Stimulated activated naive CD4-positive, alpha-beta T cell treated with Interleukin-2 at 50 U/mL for 16 hours (primary cell): ENCODE measurements at places on chromosomes 7 and 10.

DNA sequence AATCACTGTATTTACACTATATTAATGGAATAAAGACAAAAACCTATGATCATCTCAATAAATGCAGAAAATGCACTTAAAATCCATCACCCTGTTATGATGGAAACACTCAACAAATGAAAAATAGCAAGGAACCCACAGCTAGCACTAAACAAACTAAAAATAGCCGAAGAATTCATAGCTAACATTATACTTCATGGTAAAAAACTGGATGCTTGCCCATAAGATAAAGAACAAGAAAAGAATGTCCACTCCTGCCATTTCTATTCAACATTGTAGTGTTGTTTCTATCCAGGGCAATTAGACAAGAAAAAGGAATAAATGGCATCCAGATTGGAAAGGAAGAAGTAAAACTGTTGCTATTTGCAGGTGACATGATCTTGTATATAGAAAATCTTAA, 142.1 kb downstream of the STK31 start:
- DNase-seq: no peak

DNA sequence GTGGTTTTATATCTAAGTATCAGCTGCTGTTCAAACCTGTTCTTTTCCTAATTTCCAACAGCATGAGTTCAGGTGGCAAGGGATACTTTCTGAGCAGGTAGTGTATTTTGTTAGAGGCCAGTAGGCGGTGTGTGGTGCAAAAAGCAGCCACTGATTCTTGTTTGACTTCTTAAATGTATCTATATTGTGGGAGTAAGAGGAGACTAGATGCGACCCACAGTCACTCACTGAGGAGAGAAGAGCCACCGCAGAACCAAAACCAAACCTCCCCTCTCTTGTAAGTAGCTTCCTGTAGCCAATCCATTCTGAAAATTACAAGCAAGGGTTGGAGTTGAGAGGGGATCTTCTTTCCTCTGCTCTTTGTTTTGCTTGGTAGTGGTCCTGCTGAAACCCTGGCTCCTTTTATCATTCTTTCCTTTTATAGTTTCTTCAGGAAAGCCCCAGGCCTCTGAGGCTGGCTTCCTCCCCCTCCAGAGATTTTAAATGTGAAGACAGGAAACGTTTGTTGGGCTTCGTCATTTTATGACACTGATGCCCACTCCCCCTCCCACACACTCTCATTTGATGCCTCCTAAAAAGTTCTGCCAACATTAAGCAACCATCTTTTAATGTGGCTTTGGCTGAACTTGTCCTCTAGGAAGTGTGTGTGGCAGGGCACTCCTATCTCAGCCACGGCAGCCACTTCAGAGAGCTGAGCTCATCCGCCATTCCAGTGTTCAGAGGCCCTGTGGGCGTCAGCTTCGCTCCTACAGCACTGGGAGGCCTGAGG, 566.0 kb downstream of the SUGCT start:
- DNase-seq: no peak

- DNase-seq: no peak
Observed at GRCh38 chr10:114045136-114046086, 1.7 kb downstream of the ADRB1 start.

DNA sequence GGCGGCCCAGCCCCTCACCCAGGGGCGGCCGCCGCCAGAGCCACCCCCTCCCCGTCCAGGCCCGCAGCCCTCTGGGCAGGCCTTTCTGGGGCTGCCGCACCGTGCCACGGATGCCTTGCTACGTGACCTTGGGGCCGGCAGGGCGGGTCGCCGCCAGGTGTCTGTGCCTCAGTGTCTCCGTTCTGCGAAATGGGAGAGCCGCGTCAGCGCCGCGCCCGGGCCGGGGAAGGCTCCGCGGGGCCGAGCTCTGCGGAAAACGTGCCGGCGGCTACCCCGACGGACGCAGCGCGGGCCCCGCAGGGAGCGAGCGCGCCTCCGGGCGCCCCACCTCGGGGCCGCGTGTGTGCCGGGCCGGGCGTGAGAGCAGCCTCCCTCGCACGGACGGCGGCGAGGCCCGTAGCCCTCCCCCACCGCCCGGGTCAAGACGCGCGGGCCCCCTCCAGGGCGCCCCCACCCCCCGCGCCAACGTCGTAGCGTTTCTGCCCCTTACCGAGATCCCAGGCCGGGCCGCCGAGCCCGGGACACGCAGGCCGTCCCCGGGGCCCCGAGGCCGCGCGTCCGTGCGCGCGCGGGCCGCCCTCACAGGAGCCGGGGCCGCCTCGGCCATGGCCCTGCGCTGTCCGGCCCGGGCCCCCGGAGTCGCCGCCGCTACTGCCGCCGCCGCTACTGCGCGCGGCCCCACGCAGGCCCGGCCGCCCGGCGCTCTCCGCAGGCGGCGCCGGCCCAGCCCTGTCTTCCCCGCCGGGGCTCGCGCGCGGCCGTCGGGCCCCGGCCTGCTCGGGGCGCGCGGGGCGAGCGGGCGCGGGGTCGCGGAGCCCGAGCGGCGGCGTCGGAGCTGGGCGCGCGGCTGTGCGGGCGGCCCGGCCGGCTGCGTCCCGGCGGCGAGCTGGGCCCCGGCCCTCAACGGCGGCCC, 1.1 kb downstream of the ZNF777 start:
- DNase-seq: no peak

DNA sequence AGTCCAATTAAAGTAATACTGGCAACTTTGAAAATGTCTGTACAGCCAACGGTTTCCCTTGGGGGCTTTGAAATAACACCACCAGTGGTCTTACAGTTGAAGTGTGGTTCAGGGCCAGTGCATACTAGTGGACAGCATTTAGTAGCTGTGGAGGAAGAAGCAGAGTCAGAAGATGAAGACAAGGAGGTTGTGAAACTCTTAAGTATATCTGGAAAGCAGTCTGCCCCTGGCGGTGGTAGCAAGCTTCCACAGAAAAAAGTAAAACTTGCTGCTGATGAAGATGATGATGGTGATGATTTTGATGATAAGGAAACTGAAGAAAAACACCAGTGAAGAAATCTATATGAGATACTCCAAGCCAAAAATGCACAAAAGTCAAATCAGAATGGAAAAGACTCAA, 72.2 kb downstream of the ZNF783 start:
- DNase-seq: no peak

DNA sequence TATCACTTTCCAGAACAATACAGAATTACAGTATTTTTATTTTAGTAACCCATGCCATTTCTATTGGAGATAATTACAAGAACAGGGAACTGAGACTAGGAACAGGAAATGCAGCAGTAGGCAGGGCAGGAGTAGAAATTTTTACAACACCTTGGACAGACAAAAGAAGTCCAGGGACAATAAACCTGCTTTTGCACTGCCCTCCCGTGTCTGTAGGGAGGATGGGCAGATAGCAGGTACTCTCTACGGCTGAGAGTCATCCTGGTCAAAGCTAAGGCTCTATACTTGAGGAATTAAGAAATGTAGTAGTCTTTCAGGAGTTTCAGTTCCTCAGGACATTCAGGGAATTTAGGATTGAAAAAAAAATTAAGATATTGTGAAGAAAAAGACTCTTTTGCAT, 63.4 kb downstream of the VAX1 start:
- no peak for DNase-seq

GRCh38 chr10:101646364-101646763, 48.6 kb downstream of the FBXW4 start:
- DNase-seq: no peak

- no peak for DNase-seq
Observed at GRCh38 chr10:107546986-107547385, 382.5 kb upstream of the SORCS1 start.

- no peak for DNase-seq
Observed at GRCh38 chr10:132592790-132593383, 55.3 kb downstream of the INPP5A start.

- no peak for DNase-seq
Observed at GRCh38 chr10:78850644-78851435, 217.9 kb upstream of the ZMIZ1 start.

DNA sequence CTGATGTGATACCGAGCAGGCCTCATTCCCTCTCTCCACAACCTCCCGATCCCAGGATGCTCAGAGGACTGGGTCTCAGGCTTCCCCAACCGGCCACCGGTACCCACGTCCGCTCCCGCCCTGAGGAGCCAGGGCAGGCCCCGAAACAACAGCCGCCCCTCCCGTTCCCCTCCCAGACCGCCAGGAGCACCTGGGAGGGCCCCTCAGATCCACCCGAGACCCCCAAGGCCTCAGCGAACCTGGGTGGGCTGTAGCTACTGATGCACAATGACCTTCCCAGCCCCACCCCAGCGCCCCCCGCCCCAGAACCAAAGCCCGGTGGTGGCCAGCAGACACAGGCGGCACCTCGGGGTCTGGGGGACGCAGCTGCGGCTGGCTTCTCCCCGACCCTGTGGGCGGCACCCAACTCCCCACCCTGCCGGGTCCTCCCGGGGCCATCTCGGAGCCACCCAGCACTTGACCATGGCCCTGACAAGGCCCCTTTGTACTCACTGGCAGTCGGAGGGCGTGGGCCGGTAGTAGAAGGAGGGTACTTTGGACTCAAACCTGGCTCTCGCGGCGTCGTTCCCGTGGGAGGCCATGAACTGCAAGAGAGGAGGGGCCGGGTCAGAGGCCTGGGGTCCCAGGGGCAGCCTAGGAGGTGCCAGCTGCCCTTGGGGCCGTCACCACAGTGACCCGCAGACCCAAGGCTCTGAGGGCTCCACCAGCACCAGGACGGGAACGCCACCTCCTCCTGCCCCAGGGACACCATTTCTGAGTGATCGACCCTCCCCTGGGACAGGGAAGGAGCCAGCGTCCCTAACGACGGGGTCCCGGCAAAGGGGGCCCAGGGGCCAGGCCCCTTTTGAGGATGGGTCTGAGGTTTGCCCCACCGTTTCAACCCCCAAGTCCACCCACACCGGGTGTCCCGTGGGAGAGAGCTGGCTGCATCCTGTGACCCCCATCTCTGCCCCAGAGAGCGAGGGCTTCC, 28.1 kb downstream of the ADAP1 start:
- DNase-seq: no peak

DNA sequence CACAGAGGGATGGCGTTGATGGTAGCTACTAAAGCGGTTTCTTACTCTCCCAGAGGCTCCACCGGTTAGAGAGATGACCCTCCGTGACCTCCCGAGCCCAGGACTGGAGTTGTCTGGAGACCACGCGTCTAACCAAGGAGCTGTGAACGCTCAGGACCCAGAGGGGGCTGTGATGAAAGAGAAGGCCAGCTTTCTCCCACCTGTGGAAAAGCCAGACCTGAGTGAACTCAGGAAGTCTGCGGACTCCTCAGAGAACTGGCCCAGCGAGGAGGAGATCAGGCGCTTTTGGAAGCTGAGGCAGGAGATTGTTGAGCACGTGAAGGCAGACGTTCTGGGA, 15.9 kb downstream of the LRRC27 start:
- no peak for DNase-seq

DNA sequence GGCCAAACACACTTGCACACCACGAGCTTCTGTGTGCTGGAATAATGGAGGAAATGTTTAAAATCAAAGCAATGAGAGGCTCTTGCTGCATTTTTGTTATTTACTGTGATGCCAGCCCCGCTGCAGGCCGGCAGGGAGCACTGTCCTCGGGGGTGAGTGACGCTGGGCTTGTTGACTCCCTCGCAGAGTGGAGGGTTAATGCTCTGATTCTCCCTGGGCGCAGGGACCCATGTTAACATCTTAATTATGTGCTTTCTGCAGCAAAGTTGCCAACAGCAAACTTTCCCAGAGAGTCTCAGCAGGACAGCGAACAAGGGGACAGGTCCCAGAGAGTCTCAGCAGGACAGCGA, 22.9 kb downstream of the SCART1 start:
- DNase-seq: no peak

- no peak for DNase-seq
Observed at GRCh38 chr10:99615426-99615825, 4.8 kb downstream of the SLC25A28 start.

GRCh38 chr7:12643644-12644043, 43.8 kb upstream of the ARL4A start:
- DNase-seq: no peak

GRCh38 chr10:58982470-58983239, 193.8 kb upstream of the PHYHIPL start:
- no peak for DNase-seq

DNA sequence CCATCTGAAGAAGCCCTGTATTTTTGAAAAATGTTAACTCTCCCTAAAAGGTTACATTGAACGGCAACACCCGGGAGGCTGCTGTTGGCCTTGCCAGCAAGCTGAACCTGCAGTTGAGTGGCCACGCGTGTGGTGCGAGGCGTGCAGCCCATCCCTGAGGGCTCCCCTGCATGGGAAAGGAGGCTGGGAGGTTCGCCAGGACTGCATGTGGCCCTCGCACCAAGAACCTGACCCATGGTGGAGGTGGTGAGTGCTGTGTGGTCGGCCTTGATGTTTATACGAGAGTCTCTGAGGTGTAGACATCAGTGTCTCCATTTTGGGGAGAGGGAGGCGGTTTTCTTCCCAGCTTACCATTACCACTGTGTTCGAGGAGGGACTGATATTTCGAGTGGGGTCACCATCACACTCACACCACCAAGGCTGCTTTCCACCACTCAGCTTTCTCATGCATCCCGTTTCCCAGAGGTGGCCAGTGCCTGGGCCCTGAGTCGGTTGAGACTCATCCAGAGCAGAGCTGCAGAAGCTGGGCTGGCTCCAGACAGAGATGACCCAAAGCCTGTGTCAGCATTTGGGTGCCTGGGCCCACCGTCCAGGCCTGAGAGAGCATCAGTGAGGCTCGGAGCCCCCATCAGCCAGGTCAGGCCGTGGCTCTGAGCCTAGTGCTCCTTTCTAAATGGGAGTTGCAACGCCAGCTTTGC, 222.6 kb downstream of the EBF3 start:
- DNase-seq: no peak

GRCh38 chr7:87735360-87735759, 107.2 kb downstream of the RUNDC3B start:
- DNase-seq: no peak

- no peak for DNase-seq
Observed at GRCh38 chr10:91604553-91605534, 28.0 kb downstream of the PPP1R3C start.

DNA sequence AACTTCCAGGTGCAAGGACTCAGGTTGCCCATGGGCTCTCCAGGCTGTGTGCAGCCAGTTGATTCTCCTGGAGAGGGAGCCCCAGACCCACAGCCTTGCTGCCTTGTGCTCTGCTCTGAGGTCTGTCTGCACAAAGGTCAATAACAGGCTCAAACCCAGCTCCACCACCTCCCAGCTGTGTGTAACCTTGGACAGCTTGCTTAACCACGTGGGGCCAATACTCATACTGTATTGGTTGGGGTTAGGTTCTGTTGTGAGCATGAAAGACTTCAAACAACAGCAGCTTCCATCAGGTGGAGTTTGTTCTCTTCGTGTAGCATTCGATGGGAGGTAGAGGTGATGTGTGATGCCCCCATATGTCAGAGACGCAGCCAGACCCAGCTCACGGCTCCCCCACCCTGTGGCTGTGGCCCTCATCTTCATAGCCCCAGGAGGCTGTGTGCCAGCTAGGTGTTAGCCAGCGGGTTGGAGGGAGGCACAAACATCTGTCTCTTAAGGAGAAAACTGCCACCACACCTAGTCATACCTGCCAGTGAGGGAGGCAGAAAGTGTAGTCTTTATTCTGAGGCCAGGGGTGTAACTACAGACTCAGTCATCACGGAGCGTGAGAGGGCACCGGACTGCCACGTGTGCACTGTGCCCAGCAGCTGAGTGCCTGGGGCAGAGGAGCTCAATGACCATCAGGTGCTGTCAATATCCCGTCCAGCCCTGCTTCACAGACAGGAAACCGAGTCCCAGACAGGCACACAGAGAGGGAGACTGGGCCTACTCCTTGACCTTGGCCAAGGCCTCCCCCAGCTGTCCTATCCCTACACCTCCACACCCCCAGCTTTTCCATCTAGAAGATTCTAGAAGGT, 8.1 kb upstream of the POLD2 start:
- no peak for DNase-seq

- DNase-seq: no peak
Observed at GRCh38 chr7:88203401-88203800, 16.4 kb downstream of the SRI start.
